ENCODE measurements at places on chromosomes 13 and 19.

DNA sequence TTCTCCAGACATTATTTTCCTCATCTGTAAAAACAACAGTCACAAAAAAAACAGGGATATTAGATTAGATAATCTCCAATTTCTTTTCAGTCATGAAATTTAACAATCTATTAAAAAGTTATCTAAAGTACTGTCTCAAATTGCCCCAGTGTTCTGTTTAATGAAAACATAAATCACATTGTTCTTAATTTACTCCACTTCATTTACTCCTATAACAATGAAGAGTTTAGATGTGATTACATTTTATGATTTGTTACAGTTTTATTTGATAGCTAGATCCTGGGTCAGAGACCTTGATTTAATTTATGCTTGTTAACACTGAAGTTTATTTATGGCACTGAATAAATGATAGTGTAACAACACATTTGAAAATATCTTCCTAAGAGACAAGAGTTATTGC lies 230.2 kb upstream of the TRPC4 start:
- no peak for DNase-seq

DNA sequence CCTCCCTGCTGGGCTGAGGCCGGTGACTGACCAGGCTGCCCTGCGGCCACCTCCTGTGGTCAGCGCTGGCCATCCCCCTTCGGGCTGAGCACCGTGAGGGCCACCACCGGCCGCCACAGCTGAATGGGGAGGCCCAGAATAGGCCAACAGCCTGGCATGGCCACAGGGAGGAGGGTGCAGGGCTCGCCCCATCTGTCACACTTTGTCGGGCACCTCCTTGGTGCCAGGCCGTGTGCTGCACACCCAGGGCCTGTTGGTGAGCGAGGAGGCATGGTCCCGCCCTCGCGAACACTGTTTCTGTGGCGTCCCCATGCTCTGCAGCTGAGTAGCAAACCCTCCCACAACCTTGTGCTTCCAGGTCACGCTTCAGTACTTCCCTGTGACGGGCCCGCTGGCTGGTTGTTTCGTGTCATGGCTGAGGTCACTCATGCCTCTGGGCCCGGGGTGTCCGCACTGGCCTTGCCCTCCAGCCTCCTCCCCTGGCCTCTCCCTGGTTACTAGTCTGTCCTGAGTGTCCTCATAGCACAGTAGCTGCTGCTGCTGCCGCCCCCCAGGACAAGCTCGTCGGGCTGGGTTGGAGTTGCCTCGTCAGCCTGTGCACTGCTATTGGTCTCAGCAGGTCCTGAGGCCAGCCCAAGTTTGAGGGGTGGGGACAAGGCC lies 15.2 kb downstream of the EPN1 start:
- no peak for DNase-seq

DNA sequence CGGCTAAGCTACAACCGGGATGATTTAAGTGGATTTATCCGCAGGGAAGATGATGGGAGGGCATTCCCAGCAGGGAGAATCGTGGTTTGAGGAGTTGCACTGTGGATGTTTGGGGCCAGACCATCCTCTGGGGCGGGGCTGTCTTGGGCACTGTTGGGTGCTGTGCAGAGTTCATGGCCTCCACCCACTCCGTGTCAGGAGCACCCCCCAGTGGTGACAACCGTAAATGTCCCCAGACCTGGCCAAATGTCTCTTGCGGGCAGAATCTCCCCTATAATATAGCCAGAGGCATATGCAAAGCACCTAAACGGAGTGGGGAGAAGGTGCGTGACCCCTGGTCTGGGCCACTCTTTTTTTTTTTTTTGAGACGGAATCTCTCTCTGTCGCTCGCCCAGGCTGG lies 40.2 kb downstream of the SMIM24 start:
- no peak for DNase-seq

GRCh38 chr19:54147676-54148075 lies 10.1 kb downstream of the CNOT3 start:
- DNase-seq, result no peak

- no peak for DNase-seq
Observed at GRCh38 chr13:87981416-87981815, 310.2 kb downstream of the SLITRK5 start.

DNA sequence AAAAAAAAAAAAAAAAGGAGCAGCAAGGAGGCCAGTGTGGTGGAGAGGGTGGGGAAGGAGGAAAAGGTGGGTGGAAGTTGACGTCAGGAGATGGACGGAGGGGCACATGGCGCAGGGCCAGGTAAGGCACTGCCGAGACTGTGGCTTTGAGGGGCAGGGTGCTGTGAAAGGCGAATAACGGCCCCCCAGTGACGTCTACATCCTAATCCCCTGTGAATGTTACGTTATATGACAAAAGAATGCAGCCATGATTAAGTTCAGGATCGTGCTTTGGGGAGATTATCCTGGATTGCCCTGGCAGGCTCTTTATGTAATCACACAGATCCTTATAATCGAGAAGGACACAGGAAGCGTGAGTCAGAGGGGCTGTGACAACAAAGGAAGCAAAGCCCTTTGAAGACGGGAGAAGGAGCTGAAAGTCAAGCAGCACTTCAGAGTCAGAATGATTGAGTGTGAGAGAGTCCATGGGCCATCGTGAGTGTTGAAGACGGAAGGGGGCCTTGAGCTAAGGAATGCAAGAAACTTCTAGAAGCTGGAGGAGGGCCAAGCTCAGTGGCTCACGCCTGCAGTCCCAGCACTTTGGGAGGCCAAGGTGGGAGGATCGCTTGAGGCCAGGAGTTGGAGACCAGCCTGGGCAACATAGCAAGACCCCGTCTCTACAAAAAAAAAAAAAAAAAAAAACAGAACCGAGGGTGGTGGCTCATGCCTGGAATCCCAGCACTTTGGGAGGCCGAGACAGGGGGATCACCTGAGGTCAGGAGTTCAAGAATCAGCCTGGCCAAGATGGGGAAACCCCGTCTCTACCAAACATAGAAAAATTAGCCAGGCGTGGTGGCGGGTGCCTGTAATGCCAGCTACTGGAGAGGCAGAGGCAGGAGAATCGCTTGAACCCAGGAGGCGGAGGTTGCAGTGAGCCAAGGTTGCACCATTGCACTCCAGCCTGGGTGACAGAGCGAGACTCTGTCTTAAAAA lies 13.8 kb upstream of the CEACAM16 start:
- peak; percentile 82 for DNase-seq

DNA sequence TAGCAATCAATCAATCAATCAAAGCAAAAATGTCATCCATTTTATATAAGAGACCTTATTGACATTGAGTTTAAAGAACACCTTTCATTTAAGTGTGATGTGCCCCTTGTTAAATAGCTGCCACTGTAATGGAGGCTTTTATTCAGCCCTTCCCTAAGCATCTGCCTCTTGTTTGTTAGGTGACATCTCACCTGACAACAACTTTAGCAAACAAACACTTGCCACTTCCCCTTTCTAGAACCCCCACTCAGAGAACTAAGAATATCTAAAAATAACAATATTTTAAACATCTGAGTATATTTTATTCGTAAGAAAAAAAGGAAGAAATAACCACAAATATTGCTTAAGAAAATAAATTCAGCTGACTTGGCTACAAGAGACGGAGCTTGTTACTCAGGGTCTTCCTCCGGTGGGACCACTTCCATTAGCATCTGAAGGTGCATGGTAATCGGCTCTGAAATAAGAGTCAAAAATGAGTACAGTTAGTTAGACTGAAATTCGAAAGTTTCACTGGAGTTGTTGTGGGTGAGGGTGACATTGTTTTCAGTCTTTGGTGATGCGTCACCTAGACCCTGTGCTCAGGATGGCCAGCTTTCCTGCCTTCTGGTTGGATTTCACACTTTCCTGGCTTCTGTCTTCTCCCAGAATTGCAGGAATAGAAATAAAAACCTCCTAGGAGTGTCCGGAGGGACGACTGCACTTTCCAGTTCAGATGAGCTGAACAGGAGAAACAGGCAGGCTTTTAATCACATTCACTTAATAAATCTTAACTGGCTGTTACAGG lies 39.1 kb downstream of the SLC7A9 start:
- DNase-seq, result peak; percentile 38

- peak; percentile 49 for DNase-seq
Observed at GRCh38 chr13:38763446-38764381, 76.8 kb downstream of the FREM2 start.

DNA sequence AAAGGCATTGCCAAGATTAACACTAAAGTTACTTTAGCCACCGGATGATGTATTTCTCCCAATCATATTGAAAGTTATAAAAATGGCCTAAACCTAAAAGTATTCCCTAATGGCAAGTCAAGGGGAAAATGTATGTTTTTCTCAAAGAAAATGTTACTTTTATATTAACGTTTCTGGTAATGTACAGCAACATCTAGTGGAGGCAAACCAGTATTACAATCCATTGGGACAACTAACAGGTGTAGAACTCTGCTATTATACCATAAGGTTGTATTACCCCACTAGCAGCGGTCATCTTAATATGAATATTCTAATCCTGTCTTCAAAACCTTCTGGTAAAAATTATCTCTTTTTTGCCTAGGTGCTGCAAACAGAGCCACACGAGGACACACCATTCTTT lies 69.2 kb downstream of the ZNF100 start:
- peak; percentile 31 for DNase-seq

- no peak for DNase-seq
Observed at GRCh38 chr13:33855371-33855895, 37.5 kb downstream of the RFC3 start.

GRCh38 chr19:45305421-45305820 lies 17.3 kb downstream of the CKM start:
- peak; percentile 43 for DNase-seq

DNA sequence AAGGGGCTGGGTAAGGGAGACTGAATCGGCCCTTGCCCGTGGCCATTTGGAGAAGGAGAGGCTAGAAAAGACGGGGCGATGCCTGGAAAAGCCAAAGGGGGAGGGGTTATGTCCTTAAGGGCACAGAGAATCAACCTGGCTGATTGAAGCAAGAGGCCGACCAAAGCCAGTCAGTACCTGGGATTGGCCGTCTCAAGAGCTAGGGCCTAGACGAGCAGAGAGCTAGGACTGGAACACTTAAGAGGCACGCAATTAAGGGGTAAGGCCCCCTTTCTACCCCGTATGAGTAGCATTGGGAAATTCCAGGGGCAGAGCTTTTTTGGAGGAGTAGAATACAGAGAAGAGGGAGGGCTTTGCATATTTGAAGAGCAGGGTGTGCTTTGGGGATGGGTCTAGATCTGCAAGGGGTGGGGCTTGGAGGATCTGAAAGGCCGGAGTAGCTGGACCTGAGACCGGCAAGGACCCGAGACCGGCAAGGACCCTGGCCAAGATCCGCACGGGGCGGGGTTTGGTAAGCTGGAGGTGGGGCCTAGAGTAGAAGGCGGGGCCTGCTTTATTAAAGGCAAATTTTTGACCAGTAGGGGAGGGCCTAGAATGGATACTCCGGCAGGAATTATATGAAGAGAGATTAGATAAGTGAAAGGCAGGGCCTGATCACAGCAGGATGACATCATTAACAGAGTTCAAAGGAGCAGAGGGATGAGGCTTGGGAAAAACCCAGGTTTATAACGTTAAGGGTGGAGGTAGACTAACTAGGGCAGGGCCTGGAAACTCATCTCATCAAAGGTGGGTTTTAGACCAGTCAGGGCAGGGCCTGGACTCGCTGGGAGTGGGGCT lies 10.7 kb upstream of the CACNG6 start:
- peak; percentile 92 for DNase-seq

GRCh38 chr13:72253754-72254153 lies 386.8 kb upstream of the DACH1 start:
- DNase-seq, result no peak

DNA sequence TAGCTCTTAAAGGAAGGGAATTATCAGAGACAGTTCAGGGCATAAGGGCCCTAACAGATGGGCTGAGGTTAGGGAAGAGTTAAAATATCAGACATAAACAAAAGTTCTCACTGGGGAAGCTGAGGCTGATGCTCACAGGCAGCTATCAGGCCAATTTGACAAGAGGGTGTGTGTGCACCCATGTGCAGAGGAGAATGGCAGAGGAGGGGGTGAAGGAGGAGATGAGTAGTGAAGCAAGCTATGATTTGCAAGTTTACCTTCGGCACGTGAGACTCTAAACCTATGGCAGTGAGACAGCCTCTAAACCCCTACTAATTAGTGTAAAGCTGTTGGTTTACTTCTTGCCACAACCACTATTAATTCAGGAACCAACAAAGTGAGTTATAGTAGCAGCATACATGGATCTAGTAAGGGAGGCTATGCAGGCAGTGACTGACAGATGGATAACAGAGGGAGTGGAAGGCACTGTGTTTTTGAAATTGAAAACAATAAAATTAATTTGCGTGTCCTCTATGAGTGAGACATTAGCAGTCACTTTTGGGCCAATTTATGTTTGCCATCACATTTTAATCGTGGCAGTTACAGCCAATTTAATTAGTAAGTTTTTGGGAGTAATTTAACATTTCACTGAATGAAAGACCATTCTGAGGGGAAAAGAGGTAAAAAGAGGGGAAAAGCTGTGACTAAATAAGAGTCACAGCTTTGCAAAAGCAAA lies 99.6 kb upstream of the HTR2A start:
- DNase-seq, result no peak

- no peak for DNase-seq
Observed at GRCh38 chr13:22286338-22286737, 615.5 kb downstream of the FGF9 start.

DNA sequence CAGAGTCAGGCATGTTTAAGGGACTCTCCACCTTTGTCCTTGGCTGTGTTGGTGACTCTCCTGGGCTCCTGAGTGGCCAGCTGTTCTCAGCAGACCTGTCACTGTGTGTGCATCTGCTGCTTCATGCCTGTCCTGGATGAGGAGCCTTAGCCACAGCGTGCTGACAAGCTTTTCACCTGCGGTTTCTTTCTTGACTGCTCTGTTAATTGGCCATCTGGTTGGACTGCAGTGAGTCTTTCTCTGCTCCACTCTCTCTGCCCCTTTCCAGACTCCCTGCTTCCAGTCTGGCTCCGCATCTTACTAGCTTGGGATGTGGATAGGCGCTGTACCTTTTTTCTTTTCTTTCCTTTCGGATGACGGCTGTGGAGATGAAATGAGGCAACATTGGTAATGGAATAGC lies 38.8 kb downstream of the POLR1D start:
- DNase-seq, result no peak

GRCh38 chr19:32595491-32595890 lies 14.5 kb downstream of the PDCD5 start:
- DNase-seq, result no peak

GRCh38 chr19:29269641-29270040 lies 56.7 kb upstream of the UQCRFS1 start:
- no peak for DNase-seq

DNA sequence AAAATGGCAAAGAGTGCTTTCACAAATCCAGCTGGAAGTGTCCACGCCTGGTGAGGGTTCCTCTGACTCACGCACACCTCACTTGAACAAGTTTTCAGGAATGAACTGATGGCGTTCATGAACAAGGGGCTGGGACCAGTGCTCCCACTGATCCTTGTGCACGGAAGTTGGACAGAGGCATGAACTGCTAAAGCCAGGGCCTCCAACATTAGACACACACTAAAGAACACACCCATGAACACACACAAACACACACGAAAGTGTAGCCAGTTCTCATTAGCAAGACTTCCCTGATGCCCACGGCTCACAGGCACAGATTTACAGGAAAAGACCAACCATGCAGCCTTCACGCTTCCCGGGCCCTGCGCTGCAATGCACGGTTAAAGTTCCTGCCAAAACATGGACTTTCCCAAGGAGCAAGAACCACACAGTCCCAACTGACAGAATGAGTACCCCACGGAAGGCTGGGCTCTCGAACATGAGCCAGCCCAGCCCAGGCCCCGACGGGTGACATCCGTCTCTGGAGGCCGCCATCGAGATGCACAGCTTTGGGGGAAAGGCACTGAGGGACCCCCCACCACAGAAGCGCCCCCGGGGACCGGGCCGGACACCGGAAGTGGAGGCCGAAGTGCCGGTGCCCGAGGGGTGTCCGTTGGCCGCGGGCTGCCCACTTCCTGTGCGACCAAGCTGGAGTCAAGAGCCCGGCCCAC lies 808 bp downstream of the DNMT1 start:
- peak; percentile 52 for DNase-seq
